Fibroblast of villous mesenchyme (primary cell): ENCODE measurements at places on chromosomes 7 and 10. TPM values are rescaled to one million over a fixed set of nuclear protein-coding genes. Genes with fewer than 3 reads are reported as not detected.

- DNase-seq = peak; percentile 85
These were observed at the start of gene DNMBP for GRCh38 chr10:100009793-100010676. TSS of gene DNMBP (minus strand) at chr10:100009947. CDS start at chr10:99972124, 37,823 bp downstream.

Gene PIP
- total RNA-seq = not detected in 2 replicates

Gene CFAP69
- total RNA-seq = 1.6 and 2.6 TPM in 2 replicates

Gene RAPGEF5
- total RNA-seq = 0.64 and 0.86 TPM in 2 replicates
